ENCODE measurements at places on chromosomes 11 and 22.

DNA sequence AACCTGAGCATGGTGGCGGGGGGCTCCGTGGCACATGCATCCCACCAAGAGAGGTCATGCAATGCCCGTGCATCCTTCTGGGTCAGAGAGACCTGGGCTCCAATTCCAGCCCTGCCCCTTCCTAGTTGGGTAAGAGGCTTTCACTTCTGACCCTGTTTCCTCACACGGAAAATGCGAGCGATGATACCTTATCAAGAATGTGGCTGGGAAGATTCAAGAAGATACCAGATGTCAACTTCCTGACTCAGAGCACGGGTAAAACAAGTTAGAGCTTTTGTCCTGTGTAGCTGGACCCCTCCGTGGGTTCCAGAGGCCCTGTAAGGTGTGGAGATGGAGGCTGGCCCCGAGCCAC lies 8.7 kb upstream of the DGKZ start:
- no peak for DNase-seq

GRCh38 chr11:132933703-132934102 lies 598.6 kb downstream of the OPCML start:
- DNase-seq = no peak

GRCh38 chr11:62013537-62014476 lies 46.4 kb upstream of the FTH1 start:
- no peak for DNase-seq

GRCh38 chr22:25602916-25603315 lies 38.4 kb downstream of the GRK3 start:
- DNase-seq = no peak

- no peak for DNase-seq
Observed at GRCh38 chr11:68115285-68115684, 5.9 kb downstream of the CHKA start.

GRCh38 chr11:129117595-129118350 lies 74.4 kb downstream of the ARHGAP32 start:
- peak; percentile 25 for DNase-seq

Data from stimulated activated naive CD4-positive, alpha-beta T cell (primary cell).